ENCODE measurements at places on chromosomes 7 and 10.
A peak's percentile ranks its signal among the peaks of the same experiment; 100 is the strongest.

- DNase-seq: no peak
Observed at GRCh38 chr7:32221736-32222135, 151.5 kb upstream of the PDE1C start.

GRCh38 chr7:2393706-2394105, 9.7 kb upstream of the CHST12 start:
- DNase-seq: no peak

GRCh38 chr7:106767078-106767477, 98.0 kb upstream of the PIK3CG start:
- no peak for DNase-seq

GRCh38 chr10:13100349-13101294, 659 bp downstream of the OPTN start:
- DNase-seq: no peak

GRCh38 chr10:127587668-127588365, 38.7 kb downstream of the NPS start:
- DNase-seq: no peak

GRCh38 chr7:104264285-104264684, 56.5 kb upstream of the ORC5 start:
- no peak for DNase-seq

GRCh38 chr7:136492366-136492765, 376.1 kb upstream of the CHRM2 start:
- DNase-seq: no peak

- no peak for DNase-seq
Observed at GRCh38 chr10:130637089-130637676, 501.0 kb downstream of the GLRX3 start.

- no peak for DNase-seq
Observed at GRCh38 chr10:87646935-87647334, 12.7 kb upstream of the PAPSS2 start.

- no peak for DNase-seq
Observed at GRCh38 chr10:97805949-97806348, 34.1 kb upstream of the SFRP5 start.

DNA sequence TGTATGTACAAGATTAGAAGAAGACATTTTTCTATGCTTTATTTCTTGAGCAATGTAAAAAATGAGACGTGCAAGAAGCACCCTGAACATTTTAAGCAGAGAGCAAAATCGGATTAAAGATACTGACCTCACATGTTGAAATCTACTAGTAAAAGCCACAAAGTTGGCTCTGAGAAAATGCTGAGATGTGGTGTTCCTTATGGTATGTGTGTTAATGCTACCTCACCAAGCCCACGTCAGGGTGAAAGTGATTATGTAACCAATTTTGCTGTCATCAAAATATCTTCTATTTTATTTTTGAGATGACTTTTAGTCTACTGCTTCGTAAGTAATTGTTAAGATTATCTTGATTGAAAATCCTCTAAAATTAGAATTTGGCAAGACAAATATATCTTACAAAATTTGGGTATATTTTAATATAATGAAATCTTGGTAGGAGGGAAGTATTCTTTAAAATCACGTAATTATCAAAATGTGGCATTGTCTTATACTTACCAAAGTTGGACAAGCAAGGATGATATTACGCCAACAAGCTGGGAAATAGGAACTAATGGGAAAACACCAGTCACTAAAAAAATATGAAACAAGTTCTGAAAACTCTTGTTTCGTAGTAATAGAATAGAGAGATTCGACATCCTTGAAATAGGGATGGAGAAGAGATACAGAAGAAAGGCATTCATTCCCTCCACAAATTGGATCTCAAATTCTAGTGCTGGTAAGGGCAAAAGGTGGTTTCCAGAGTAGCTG, 5.8 kb downstream of the ADO start:
- no peak for DNase-seq

DNA sequence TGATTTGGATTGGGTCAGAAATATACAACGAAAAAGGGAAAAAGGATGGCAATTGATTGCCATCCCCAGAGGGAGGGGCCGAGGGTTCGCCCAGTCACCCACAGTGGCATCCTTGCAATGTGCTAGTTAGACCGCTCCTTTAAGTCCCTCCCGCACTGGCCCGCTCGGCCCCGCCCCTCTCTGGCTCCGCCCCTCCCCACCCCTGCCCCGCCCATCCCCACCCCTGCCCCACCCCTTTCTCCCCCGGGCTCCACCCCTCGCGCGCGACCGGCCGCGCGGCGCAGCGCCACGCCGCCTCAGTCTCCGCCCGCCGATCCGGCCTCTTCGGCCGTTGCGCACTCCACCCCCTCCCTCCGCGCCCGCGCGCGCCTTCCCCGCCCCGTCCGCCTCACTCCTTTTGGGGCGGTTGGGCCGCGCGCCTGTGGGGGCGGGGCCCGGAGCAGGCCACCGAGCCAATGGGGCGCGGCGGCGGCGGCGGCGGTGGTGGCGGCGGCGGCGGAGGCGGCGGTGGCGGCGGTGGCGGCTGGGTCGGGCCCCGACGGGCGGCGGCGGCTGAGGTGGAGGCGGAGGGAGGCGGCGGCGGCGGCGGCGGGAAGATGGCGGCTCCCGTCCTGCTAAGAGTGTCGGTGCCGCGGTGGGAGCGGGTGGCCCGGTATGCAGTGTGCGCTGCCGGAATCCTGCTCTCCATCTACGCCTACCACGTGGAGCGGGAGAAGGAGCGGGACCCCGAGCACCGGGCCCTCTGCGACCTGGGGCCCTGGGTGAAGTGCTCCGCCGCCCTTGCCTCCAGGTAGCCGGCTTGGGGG, at the start of gene VKORC1L1:
TSS of gene VKORC1L1 (plus strand) at position 299 of the 806 bp plus-strand sequence. CDS start at position 597, 298 bp downstream.
- DNase-seq: peak; percentile 96

Measured in activated gamma-delta T cell (primary cell).